Thyroid gland (tissue), 4 donors: ENCODE measurements at places on chromosomes 7 and 10. TPM values are rescaled to one million over a fixed set of nuclear protein-coding genes. Genes with fewer than 3 reads are reported as not detected.

- H3K36me3 ChIP-seq = no peaks in the 10 kb centered on the region
- H3K4me1 ChIP-seq = no peaks in the 10 kb centered on the region
- no peak overlapping the region for H3K4me3 ChIP-seq
- H3K27ac ChIP-seq = no peak overlapping the region
- DNase-seq = peak; percentile 53
Measured at GRCh38 chr7:95213809-95214492, 110.4 kb downstream of the PON1 start.

GRID2IP gene
- total RNA-seq = 0.34 TPM

- H3K4me1 ChIP-seq = peaks cover 7% of the 10 kb centered on the region
- peak; percentile 54 for DNase-seq
- H3K27ac ChIP-seq = peak overlapping the region; percentile 39
Measured at GRCh38 chr7:100602889-100603725, 944 bp downstream of the PCOLCE start.

DNA sequence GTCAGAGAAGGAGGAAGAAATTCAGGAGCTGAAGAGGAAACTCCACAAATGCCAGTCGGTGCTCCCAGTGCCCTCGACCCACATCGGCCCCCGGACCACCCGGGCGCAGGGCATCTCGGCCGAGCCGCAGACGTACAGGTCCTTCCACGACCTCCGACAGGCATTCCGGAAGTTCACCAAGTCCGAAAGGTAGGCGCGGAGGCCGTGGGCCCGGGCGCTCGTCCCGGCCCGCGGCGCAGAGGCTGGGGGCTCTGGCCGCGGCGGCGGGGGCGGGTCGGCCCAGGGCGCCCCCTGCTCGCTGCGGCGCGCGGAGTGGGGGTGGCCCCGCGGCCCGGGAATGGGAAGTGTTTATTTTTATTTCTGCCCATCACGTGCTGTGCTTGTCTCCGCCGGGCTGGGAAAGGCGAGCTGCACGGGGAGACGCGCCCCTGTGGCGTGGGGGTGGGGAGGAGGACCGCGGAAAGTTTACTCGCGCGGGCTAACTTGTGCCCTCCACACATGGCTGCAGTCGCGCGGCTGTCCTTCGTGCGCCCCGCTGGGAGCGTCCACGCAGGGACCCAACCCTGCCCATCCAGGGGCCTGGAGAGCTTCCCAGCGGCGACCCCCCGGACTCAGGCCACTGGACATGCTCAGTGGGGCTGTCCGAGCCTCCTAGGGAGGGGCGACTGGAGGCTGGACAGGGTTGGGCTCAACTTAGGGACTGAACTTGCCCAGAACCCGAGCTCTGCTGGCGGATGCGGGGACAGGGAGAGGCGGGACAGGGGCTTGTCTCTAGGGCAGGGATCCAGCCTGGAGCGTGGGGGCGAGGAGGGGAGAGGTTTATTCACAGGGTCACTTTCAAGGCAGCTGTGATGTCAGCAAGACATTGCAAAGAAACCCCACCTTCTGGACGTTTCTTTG lies 82.6 kb upstream of the PRKG1 start:
- H3K4me3 ChIP-seq = peak overlapping the region; percentile 59
- peak; percentile 54 for DNase-seq
- no peaks in the 10 kb centered on the region for H3K4me1 ChIP-seq
- H3K27me3 ChIP-seq = no peaks in the 10 kb centered on the region
- H3K27ac ChIP-seq = peak overlapping the region; percentile 29

GIMAP6 gene
- total RNA-seq = 73.6 TPM

CYP26C1 gene
- not detected for total RNA-seq

CSGALNACT2 gene
- 16.3 TPM for total RNA-seq

DNA sequence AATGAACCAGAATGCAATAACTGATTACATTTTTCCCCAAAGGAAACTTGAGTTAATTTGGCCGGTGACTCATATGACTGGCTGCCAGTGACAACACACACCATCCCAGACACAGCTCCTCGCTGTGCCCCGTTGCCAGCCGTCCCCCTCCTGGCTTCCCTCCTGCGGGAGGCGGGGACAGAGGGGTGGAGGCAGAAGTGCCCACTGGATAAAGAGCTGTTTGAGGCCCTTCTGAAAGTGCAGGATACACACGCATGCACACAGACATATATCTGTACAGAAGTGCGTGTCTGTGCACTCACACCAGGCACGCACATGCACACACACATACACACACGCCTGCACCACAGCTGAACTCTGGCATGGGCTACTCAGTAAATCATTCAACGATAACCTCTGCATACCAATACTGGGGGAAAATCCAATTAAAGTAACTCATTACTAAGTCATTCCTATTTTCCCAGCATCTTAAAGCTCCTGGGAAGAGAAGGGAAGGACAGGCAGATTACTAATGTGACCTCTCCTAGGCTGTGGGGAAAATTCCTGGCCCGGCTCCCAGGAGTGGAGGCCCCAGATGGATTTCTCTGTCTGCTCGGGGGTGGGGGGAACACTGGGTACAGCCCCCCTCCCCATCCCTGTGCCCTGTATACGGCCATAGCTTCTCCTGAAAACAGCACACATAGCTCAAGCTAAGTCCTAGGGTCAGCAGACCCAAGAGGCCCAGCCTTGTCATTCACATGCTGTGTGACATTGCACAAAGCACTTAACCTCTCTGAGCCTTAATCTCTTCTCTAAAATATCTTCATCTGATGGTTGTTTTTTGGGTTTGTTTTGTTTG lies 52.3 kb upstream of the MYL10 start:
- no peak overlapping the region for H3K27ac ChIP-seq
- H3K36me3 ChIP-seq = no peaks in the 10 kb centered on the region
- no peak overlapping the region for H3K4me3 ChIP-seq
- peak; percentile 69 for DNase-seq
- H3K4me1 ChIP-seq = peaks cover 11% of the 10 kb centered on the region

PLEKHA8 gene
- total RNA-seq = 13.3 TPM

GRCh38 chr10:125692601-125693523 lies 9.9 kb upstream of the TEX36 start:
- no peak overlapping the region for H3K4me3 ChIP-seq
- no peak for DNase-seq

DNA sequence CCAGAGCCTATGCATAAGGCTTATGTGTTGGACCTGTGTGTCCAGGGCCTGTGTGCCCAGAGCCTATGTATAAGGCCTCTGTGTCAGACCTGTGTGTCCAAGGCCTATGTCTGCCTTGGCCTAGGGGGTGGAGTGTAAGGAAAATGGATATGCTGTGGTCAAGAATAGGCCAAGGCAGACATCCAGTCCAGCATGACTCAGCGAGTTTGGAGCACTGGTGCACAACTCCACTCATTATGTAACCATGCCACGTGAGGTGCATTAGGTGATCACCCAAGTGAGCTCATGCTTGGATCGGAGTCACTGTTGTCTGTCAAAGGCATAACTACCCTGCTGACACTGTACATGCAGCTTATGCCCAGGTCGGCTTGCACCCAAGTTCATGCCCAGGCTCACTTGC lies 238.9 kb downstream of the CACNA2D1 start:
- H3K27ac ChIP-seq = no peak overlapping the region
- H3K4me1 ChIP-seq = no peaks in the 10 kb centered on the region
- peak; percentile 39 for DNase-seq
- H3K36me3 ChIP-seq = no peaks in the 10 kb centered on the region
- no peaks in the 10 kb centered on the region for H3K27me3 ChIP-seq
- no peak overlapping the region for H3K4me3 ChIP-seq

DNA sequence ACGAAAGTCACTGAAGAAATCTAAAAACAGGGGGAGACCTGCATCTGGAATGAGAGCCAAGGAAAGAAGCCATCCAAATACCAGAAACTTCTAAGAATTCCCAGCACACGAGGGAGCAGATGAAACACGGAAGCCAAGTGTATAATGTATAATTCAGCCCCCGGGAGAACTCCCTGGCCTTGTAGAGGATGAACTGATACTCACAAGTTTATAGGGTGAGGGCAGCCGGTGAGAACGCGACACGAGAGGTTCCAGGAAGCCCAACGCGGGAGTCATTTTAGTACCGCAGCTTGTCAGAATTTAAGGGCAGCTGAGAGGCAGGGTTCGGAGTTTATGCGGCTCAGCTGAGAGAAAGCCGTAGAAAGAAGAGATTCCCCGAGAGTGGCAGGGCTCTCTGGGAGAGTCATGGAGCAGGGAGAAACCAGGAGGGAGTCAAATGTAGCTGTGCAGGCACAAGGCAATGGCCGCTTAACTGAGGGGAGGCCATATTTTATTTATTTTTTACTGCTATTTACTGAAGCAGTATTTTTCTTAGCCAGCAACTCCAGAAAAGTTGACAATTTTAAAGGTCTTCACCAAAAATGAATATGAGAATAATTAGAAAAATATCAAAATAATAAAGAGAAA lies 164.0 kb downstream of the NPSR1 start:
- no peak for DNase-seq
- H3K27me3 ChIP-seq = no peaks in the 10 kb centered on the region
- no peaks in the 10 kb centered on the region for H3K4me1 ChIP-seq
- no peaks in the 10 kb centered on the region for H3K36me3 ChIP-seq

DNA sequence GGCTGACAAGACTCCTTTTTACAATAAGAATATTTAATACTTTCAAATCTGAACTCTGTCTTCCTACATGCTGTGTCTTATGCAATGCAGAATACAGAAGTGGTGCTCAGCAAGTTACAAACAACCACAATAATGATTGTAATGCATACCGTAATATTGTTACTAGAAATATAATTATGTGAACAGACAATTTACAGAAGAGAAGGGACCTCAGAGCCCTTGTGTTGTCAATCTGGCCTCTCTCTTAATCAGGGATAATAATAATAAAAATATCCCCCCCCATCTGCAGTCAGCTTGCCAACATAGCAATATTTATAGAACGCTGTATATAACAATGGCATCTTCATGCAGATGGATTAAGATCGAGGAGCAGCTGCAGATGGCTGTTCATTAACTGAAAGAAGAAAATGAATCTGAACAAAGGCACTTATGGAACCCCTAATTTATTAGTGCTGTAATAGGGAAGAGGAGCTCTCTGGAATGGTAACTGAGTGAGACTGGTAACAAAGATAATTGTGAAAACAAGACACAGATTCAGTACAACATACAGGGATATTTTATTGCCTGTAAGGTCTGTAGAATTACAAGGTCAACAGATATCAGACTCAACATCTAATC lies 106.3 kb downstream of the TMEM26 start:
- H3K4me1 ChIP-seq = no peaks in the 10 kb centered on the region
- no peak for DNase-seq
- no peak overlapping the region for H3K27ac ChIP-seq
- H3K36me3 ChIP-seq = no peaks in the 10 kb centered on the region
- no peaks in the 10 kb centered on the region for H3K27me3 ChIP-seq
